Brain microvascular endothelial cell (primary cell): ENCODE measurements at places on chromosomes 2 and 18.

DNA sequence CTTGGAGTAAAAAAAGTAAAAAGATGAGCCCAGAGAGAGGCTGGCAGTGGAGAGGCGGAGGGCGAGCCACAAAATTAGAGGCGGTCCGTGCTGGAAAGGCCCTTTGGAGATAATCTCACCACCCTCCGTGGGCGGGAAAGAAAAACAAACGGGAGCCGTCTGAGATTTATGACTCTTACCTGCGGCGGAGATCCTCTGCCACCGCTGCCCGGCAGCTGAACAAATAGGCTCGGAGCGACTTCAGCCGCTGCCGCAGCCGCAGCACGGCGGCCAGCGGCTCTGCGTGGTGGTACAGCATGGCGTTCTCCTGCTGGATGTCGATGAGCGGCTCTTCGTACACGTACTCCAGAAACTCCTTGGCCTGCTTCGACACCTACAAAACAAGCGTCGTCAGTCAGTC is 94.6 kb downstream of the PLEKHM3 start:
- DNase-seq: no peak

DNA sequence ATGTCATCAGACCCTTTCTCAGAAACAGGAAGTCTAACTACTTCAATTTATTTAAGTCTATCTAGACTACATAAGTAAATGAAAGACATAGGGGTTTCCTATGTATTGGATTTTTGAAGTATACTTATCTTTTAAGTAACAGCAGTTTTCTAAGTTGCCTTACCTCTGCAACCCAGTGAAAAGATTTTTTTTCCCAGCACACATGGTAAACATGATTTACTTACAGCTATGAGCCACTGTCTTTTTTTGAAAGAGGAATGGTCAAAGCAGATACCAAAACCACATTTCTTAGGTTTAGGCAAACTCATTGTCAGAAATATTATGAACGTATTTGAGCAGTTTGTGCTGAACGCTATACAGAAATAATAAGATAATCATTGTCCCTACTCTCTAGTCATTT is 78.7 kb upstream of the OTX1 start:
- DNase-seq: no peak

DNA sequence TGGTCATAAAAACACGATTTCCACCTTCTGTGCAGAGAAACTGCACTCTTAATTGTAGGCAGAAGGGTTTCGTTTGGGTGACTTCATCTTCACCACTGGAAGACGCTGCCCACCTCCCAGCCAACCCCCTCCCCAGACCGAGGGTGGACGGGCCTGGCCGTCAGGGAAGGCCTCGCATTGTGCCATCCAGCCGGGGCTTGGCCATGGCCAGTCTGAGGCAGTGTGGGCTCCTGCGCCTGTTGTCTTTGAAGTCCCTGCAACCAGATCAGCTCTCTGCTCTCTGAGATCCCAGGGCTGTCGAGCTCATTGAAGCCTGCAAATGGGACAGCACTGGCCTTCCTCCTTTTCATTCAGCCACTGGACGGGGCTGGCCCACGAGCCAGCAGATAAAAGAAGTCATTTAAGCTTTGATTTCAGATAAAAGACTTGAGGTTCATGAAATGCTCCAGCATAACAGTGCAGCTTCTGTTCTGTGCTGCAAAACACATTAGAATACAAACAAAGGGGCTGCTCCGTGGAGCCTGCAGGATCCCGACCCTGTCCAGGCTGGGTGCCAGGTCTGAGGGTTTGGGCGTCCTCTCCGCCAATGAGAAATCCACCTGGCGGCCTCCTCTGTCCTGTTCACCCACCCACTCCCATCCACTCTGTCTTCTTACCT is 253.5 kb downstream of the LDLRAD4 start:
- DNase-seq: no peak

DNA sequence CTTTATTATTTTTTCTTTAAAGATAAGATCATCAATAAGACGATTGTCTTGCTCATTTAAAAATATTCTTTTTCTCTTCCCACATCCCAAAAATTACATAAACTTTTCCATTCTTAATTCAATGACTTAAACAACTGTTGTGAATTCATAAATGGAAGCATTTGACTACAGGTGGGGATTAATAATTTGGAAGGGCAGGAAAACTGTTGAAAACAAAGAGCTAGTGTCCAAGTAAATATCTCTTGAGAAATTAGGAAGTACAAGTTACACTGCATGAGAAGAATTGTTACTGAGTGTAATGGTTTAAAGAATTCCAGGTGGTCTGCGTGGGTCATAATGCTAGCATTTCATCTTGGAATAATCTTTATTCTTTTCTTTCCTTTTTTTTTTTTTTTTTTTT is 634.8 kb upstream of the ZEB2 start:
- no peak for DNase-seq

DNA sequence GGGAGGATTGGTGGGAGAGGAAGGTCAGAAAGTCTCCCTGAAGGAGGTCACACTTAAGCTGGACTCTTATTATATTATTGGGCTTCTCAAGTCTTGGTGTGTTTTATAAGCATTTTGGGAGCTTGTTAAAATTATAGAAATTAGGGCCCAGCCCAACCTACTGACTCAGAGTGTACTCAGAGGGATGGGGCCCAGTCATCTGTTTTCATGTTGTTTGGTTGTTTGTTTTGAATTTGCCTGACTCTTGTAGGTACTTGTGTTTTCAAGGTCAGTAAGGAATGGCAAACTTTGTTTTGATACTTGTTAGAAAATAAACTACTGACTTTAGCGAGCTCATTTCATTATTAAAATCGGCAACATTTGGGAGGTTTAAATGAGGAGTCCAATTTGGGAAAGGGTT is 152.0 kb downstream of the INSIG2 start:
- no peak for DNase-seq

GRCh38 chr2:234951664-234952269 is at the start of gene SH3BP4:
Gene SH3BP4, plus strand, starts transcription at chr2:234952017. Its CDS starts 82,986 bp downstream, at chr2:235035003.
- DNase-seq: peak; percentile 63

GRCh38 chr2:31434911-31435310 is 20.4 kb upstream of the XDH start:
- DNase-seq: no peak

DNA sequence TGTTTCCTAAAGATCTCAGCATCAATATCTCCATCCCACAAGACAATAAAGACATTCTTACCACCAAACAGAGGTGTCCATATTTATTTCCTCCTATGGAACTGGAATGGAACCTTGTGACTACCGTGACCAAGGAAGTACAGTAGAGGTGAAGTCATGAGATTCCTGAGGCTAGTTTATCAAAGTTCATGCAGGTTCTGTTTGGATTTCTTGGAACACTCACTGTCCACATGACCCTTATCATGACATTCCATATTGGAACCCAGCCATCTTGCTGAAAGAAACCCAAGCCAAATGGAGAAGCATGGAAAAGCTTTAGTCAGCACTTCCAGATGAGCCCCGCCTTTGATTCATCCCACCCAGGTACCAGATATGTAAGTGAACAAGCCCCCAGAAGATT is 516.0 kb upstream of the POU3F3 start:
- no peak for DNase-seq

DNA sequence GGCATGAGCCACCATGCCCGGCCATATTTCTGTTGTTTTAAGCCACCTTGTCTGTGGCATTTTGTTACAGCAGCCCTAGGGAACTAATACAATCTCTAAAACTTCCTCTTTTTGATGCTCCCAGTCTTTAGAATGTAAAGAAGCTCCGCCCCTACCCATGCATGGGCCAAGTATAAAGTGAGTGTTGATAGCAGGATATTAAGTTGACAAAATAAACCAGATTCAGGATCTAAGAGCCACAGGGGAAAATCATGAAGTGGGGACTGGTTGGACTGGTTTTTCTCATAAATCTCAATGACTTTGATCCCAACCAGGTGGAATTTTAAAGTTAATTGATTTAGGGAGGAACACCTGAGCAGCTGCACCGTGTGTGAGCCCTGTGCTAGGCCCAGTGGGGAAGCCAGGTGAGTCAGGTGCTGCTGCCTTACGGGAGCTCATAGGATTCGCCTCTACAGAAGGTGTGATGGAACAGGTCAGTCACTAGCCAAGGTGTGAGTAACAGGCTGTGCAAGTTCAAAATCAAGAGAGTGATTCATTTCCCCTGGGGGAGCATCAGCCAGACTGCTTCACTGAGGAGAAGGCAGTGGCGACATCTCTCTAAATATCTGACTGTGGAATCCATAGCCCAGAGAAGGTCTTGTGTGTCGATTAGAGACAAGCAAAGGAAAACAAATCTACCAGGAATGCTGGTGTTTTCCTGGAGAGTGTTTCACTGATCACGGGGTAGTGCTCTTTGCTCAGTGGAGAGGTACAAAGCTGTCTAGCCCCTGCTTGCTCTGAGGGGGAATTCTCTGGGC is 63.0 kb upstream of the MSH2 start:
- DNase-seq: peak; percentile 68

- DNase-seq: peak; percentile 18
These were observed 235.6 kb downstream of the NUP35 start for GRCh38 chr2:183359867-183360266.
